Iris pigment epithelial cell (primary cell): ENCODE measurements at places on chromosomes 13 and 19.

GRCh38 chr19:47003611-47004465 lies 15.8 kb upstream of the NPAS1 start:
- DNase-seq = no peak

- DNase-seq = no peak
Measured at GRCh38 chr13:112024577-112024976, 42.4 kb upstream of the SOX1 start.

- peak; percentile 28 for DNase-seq
Measured at GRCh38 chr13:36158611-36159010, 27.4 kb upstream of the DCLK1 start.

DNA sequence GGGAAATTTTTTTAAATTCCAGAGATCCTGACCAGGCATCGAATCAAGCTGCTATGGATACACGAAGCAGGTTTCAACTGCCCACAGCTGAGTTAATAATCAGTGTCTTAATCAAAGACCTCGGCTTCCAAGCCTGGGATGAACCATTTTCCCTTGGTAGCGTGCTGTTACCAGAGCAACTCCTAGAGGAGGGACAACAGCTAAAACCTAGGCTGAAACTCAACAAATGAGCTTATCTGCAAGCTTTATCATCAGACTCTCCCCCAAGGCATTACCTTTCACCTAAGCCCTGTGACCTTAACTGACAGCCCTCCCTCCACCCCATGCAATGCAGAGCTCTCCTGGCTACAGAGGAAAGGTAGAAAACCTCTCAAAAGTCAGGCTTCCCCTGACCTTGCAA lies 39.7 kb downstream of the RCBTB1 start:
- DNase-seq = no peak

- peak; percentile 87 for DNase-seq
Measured at GRCh38 chr13:100203696-100204367, 114.9 kb downstream of the PCCA start.

- DNase-seq = peak; percentile 58
Measured at GRCh38 chr19:19113040-19113626, 25.1 kb downstream of the TMEM161A start.

DNA sequence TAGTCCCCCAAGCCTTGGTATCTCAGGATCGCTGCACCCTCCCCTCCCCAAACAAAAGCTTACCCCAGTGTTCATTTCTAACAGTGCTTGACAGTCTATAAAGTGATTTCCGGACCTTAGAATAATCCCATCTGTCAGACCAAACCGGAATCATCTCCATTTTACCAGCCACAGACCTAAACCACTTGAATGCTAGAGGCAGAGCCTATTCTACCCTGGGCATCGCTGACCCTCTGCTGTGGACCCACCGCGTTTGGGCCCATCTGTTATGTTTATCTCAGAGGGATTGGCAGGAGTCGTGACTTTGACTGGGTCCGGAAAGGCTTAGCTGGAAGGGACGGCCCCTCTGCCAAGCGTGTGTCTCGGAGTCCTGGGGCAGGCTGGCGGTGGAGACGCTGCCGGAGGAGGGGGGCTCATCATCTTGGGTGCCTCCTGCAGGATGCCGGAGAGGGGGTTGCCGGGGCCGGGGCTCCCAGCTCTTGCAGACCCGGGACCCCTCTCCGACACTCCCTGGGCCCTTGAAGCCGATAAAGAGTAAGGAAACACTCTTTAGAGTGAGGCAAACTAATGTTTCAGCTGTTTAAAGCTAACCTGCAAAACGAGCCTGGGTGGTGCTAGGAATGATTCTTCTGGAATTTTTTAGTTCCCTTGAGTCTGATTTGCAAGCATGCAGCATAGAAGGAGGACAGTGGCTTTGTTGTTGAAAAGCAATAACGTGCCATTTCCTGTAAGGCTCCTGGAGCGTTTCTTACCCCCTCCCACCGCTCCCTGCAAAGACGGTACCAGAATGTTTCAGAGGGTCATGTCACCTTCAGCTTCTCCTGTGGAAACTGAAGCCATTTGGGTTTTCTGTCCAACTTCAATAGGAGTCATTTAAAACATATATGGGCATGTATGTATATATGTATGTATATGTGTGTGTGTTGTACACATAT lies 1.3 kb downstream of the SLC25A42 start:
- DNase-seq = peak; percentile 10

- DNase-seq = no peak
Measured at GRCh38 chr13:110618780-110619179, 3.4 kb downstream of the NAXD start.

- no peak for DNase-seq
Measured at GRCh38 chr19:18440415-18440877, 2.5 kb upstream of the ISYNA1 start.

- DNase-seq = no peak
Measured at GRCh38 chr13:95033890-95034289, 267.4 kb downstream of the ABCC4 start.

DNA sequence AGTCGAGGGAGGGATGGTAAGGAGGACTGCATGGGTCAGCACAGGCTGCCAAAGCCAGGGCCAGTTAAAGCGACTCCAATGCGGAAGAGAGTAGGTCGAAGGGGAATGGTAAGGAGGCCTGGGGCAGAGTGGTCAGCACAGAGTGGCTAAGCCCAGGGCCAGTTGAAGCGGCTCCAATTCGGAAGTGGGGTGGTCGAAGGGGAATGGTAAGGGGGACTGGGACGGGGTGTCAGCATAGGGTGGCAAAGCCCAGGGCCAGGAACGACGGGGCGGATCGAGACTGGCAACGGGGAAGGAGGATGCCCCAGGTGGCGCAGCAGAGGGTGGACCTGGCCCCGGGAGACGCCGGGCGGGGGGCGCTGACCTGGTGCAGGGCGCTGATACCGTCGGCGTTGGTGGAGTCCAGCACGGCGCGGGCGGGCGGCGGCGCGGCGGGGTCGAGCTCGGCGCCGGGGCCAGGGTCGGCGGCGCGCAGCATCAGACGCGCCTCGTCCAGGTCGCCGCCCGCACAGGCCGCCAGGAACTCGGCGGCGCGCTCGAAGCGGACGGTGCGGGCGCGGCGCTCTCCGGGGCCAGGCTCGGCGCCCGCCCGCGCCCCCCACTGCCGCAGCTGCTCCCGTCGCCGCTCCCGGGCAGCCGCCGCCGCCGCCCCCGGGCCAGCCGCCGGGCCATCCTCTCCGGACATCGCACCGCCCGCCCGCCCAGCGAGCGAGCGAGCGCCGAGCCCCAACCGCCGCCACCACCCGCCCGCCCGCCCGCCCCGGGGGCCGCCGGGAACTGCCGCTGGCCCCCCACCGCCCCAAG lies at the start of gene PPP1R12C:
Gene PPP1R12C (minus strand): TSS at position 779 of the 804 bp plus-strand sequence. CDS start 94 bp downstream, at position 685.
- no peak for DNase-seq

DNA sequence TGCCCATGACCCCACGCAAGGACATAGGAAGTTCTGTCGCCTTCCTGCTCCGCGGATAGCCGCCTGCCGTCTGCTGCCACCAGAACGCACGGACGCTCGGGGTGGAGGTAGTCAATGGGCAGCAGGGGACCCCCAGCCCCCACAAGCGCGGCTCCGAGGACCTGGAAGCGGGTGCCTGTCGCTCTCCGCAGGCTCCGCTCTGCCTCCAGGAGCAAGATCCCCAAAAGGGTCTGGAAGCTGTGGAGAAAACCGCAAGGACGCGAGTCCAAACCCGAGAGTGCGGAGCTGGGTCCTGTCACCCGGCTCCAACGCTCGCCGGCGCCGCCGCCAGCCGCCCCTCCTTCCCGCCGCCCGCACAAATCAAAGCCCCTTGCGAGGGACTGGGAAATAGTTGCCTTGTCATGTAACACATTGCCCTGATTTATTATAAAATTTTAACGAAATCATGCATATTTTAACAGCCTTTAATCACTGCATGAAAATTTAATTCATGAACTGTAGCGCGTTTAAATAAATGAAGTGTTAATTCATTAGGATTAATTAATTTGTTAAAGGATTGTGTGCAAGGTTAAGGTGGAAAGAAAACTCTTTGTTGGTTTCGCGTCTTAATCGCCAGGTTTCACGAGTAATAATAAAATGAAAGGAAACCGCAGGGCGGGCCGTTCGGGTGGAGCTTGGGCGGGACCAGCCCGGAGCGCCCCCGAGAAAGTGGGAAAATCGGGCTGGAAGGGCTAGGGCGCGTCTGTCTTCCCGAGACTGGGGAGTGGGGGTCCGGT lies 5.5 kb upstream of the POU4F1 start:
- DNase-seq = no peak

DNA sequence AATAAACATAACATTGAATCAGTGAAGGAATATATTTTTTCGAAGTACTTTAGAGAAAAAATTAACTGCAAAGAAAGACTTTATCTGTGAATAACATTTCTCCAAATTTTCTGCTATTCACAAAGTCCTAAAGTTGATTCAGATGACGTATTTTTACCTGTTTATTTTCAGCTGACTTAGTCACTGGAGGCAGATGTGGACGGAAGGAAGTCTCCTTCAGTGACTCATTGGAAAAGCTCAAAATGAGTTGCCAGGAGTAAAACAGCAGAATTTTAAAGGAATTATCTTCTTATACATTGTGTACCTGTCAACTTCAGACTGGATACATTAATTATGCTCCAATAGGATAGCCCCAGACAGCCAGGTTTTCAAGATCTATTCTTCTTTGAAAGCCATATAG lies 679.3 kb upstream of the GPC6 start:
- peak; percentile 70 for DNase-seq

DNA sequence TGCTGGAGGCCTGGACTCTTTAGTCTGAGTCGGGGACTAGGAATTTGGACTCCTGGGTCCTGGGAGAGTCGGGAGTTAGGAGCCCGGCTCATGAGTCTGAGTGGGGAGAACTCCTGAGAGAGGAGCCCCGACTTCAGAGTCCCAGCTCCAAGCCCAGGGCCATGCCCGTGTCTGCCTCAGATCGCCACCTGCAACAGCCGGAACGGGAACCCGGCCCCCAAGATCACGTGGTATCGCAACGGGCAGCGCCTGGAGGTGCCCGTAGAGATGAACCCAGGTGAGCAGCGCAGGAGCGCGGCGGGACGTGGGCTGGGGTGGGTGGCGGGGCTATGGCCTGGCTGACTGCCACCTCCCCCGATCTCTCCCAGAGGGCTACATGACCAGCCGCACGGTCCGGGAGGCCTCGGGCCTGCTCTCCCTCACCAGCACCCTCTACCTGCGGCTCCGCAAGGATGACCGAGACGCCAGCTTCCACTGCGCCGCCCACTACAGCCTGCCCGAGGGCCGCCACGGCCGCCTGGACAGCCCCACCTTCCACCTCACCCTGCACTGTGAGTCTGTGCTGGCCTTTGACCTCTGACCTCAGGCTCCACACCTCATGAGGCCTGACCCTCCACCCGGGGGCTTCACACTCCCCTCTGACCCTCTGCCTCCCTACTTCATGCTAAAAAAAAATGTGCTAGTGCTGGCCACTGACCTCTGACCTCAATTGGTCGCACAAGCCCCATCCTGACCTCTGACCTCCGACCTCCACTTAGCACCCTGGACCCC lies 4.4 kb downstream of the BCAM start:
- no peak for DNase-seq

- no peak for DNase-seq
Measured at GRCh38 chr19:48405850-48406249, 12.4 kb downstream of the GRIN2D start.

DNA sequence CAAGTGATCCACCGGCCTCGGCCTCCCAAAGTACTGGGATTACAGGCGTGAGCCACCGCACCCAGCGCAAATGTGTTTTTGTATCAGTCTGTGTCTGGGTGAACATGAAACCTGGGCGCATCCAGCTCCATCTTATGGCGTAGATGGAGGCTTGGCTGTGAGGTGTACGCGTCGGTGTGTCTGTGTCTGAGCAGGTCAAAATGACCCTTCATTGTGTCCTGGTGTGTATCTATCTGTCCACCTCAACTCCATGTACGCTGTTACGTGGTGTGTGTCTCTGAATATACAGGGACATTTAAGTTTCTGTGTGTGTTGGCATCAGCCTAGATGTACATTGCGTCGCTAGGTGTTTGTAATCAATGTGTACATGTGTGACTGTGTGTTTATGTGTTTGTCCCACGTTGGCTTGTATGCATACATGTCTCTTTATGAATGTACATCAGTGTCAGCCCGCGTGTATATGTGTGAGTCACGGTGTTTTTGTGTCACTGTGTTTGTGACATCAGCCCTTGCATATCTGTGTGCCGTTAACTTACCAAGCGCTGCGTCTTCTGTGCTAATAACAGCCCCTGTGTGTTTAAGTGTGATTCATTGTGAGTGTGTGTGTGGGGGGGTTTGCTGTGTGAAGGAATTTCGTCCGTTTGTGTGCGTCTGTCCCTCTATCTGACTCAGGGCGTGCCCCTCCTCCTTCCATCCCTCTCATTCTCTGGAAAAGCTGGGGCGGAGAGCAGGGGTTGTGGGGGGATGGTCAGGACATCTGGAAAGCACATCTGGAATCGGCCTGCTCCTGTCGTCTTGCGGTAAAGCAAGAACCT lies 6.4 kb downstream of the AXL start:
- peak; percentile 98 for DNase-seq

- peak; percentile 84 for DNase-seq
Measured at GRCh38 chr19:14402332-14403144, 16.6 kb downstream of the DDX39A start.

- DNase-seq = peak; percentile 94
Measured at GRCh38 chr13:105920370-105920769, 615.1 kb downstream of the EFNB2 start.

- peak; percentile 62 for DNase-seq
Measured at GRCh38 chr19:47275791-47276461, 1.2 kb downstream of the INAFM1 start.

GRCh38 chr19:22517496-22518411 lies 95.6 kb upstream of the ZNF98 start:
- DNase-seq = no peak

DNA sequence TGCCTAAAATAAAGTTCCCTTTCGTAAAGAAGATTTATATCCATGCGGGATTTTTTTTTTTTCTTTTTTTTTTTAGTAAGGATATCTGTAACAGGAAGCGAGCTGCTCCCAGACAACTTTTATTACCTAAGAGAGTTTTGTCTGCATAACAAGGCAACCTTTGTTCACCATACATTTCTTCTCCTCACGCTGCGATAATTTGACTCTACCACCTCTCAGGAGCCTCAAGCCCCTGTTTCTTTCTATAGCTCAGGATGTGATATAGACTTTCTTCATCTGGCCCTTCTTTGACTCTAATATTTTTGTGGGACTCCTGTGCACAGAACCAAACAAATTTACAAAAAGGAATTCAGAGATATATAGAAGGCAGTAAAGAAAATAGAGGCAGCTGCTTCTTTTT lies 1053.7 kb upstream of the SPRY2 start:
- no peak for DNase-seq

DNA sequence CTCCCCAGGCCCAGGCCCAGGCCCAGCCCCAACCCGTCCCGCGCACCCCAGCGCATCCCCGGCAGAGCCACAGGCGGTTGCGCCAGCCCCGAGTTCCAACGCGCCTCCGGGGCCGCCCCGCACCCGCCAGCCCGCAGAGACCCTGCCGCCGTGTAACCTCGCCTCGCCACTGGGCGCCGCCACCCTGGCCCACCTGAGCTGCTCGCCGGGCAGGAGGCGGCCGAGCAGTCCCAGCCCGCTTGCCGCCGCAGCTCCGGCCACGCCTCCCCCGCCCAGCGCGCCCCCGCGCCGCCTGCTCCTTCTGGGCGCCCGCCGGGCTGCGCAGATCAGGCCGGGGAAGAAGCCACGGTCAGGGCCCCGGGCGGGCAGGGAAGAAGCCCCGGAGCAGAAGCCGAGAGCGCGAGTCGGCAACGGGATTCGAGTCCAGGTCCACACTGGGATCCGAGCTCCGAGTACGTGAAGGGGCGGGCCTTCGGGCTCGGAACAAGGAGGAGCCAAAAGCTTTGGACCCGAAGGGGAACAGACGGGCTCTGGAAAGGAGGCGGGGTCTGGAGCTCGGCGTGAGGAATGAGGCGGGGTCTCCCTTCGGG lies at the start of gene MBOAT7:
Gene MBOAT7 (minus strand): TSS at position 436 of the 590 bp plus-strand sequence. CDS start 1,072 bp downstream, outside the sequence.
- DNase-seq = no peak

GRCh38 chr19:10133596-10133995 lies 13.9 kb upstream of the EIF3G start:
- DNase-seq = no peak

- no peak for DNase-seq
Measured at GRCh38 chr13:99809926-99810325, 161.6 kb downstream of the ZIC5 start.
